ENCODE measurements at places on chromosomes 12 and 14.

GRCh38 chr14:103311171-103311997 lies 22.7 kb upstream of the EIF5 start:
- DNase-seq = no peak

DNA sequence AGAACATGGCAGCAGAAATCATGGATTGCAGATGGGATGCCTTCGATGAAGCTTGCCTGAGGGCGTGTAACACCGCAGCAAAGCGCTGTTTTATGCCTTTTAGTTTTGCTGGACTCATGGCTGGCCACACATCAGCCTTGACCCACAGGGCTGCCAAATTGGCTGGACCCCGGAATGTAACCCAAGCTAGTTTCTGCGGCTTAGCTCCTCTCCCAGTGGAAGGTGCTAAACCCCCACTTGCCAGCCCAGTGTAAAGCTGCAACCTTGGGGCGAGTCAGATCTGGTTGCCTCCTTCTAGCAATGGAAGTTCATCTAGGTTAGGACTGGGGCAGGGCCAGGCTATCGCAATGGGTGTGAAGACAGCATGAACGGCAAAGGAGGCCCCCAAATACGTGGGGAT lies 38.3 kb downstream of the MEG3 start:
- no peak for DNase-seq

DNA sequence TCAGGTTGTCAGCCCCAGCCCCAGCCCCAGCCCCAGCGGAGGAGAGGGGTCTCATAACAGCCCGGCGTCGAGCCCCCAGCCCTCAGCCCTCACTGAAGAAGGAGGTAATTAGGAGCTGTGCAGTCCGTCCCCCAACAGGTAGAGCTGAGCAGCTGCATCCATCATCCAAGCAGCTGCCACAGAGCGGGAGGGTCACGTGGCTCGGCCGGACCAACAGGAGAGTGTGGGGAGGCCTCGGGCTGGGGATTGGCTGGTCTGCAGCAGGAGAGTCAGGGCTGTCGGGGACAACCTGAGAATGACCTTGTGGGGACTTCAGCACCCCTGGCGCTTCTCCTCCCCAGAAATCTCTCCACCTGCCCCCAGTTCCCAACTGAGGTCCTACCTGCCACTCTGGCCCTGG lies 29.6 kb downstream of the SMUG1 start:
- no peak for DNase-seq

GRCh38 chr12:113333877-113334785 lies 778 bp downstream of the SLC8B1 start:
- DNase-seq = no peak

DNA sequence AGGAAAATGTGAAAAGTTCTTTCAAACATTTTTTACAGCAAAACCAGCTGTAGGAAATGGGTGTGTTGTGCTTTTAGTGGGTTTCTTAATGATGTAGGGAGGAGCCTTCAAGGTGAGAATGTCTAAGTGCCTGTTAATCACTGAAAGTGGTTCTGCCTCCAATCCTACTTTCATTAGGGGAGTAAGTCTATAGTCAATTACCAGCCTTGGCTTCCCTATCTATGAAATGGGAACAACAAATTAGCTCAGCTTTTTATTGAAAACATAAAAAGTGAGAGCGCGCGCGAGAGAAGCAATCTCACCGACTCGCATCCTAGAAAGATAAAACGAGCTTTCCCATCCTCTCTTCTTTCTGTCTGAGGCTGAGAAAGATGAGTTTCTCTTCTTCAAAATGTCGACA lies 140.0 kb upstream of the LHX5 start:
- DNase-seq = no peak

DNA sequence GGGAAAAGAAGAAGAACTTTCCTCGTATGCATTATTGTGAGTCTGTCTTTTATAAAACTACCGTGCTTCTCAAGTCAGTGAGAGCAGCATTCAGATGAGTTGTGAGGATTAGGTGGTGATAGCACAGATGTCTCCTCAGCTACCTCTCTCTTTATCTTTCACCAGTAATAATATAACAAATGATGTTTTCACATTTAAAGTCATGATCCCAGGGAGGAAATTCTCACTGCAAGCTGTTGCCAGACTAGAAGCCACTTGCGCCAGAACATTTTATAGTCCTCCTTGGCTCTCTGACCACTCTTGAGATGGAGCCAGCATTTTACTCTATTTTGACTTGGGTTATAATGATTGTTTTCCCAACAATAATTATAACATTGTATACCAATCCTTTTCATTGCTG lies 443.1 kb downstream of the AEBP2 start:
- no peak for DNase-seq

GRCh38 chr14:90296641-90297040 lies 35.1 kb downstream of the NRDE2 start:
- no peak for DNase-seq

GRCh38 chr12:50351120-50352043 lies 45.0 kb downstream of the FAM186A start:
- no peak for DNase-seq

DNA sequence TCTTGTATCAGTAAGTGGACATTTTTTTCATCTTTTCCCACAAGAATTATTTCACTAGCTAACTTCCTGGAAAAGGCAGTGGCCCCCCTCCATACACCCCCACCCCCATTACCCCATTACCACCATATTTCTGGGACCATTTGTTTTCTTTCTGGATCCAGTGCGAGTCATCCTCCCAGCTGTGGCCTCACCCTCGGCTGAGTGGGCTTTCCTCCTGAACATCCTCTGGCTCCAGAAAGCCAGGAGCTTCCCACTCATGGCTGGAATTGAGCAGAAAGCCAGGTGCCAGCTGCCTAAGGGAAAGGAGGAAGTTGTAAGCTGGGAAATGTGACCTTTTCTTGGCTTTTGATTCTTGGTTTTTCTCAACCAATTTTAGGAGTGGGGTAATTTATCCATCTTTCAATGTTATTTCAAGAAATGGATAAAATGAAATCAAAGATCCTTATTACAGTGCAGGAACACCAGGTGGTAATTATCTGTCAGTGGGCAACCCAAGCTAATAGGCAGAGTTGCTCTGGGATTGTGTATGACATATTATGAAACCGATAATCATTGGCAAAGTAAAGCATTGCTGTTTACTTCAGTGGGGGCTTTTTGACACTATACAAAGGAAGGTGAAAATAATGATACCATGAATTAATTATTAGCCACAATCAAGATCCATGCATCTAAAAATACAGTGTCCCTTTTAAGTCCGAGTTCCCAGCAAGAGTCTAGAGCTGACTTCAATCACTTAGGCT lies 124.6 kb downstream of the KICS2 start:
- no peak for DNase-seq

GRCh38 chr14:105493921-105494605 lies 3.0 kb downstream of the TEDC1 start:
- DNase-seq = no peak

DNA sequence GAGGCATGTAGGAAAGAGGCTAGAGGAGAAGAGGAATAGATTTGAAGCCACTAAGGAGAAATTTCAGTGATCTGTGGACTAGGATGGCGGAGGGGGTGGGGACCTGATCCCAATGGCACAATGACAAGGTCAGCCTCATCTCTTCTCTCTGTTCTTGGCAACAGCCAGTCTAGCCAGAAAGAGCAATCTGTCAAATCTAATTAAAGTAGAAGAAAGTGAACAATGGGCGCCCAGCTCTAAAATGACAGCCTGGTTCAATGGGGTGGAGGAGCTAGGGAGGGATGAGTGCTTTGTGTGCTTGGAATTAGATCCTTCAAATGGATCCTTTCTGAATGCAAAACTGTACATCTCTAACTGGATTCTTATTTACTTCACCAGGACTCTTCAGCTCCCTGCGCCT lies 37.2 kb upstream of the TUBA1C start:
- no peak for DNase-seq

DNA sequence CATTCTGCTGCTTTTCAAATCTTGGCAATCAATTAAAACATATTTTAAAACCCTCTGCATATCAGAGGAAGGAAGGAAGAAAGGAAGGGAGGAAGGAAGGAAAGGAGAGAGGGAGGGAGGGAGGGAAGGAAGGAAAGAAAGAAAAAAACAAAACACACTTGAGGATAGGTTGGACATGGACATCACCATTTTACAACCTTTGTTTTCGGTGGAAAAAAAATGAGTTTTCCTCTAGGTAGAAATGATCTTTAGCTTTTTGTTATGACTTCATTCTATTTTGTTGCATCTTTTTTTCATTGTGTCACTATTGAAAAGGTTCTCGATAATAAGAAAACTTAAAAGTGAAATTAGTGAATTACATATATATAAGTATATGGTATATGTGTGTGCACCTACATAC lies 522.9 kb downstream of the NOVA1 start:
- DNase-seq = no peak

- no peak for DNase-seq
These were observed 29.9 kb upstream of the FUT8 start for GRCh38 chr14:65382586-65382985.

DNA sequence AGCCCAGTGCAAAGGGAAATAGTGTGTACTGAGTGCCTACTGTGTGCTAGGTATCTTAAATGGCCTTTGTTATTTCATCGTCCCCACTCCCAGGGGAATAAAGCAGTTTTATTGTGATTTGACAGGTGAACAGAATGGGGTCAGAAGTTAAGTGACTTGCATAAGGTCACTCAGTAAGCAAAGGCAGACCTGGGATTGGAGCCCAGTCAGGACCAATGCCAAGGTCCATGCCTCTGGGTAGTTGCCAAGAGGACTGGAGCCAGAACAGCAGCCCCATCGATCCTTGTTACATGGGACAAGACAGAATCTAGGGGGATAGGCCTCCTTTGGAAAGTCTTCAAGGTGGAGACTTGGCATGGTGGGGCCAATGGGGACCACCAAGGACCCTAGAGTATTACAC lies 227.4 kb upstream of the PWP1 start:
- no peak for DNase-seq

GRCh38 chr12:53289891-53290290 lies 5.5 kb upstream of the PFDN5 start:
- DNase-seq = no peak

DNA sequence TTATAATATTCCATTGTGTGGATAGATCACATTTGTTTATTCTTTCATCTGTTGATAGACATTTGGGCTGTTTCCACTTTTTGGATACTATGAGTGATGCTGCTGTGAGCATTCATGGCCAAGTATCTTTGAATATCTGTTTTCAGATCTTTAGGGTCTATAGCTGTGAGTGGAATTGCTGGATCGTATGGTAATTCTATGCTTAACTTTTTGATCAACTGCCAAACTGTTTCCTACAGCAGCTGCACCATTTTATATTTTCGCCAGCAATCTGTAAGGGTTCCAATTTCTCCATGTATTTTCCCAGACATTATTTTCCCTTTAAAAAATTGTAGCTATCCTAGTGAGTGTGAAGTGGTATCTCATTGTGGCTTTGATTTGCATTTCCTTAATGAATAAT lies 238.1 kb downstream of the AACS start:
- DNase-seq = no peak

DNA sequence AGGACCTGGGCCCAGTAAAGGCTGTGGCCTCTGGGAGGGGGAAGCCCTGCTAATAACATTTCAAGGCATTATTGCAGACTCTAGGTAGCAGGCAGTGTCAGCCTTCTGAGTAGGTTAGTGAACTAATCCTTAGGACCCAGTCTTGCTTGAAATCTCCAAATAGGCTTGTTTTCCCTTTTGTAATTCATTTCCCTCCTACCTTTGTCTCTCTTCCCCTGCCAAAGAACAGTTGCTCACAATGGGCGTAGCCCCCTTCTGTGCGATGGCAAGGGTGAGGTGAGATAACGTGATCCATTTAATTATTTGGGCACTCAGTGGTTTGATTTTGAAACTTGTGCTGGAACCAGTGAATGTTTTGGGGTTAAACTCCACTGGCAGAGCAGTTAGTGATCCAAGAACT lies 10.9 kb downstream of the PELI2 start:
- DNase-seq = no peak

Measured in stimulated activated CD8-positive, alpha-beta memory T cell treated with anti-CD3 and anti-CD28 coated beads, Interleukin-4, amount 100 ng/mL, for 4 hours (primary cell).